ENCODE measurements at places on chromosomes 4 and X. TPM values are rescaled to one million over a fixed set of nuclear protein-coding genes. Genes with fewer than 3 reads are reported as not detected.

EGFL6 gene
- not detected for total RNA-seq

TGIF2LX gene
- total RNA-seq, result 0.98 TPM

HSPA4L gene
- total RNA-seq, result 13.1 TPM

POLN gene
- total RNA-seq, result 0.24 TPM

SPANXA1 gene
- 2.1 TPM for total RNA-seq

AR gene
- total RNA-seq, result 3.6 TPM

RHOH gene
- total RNA-seq, result not detected

MGAT4D gene
- total RNA-seq, result not detected

SMARCA1 gene
- total RNA-seq, result 26.3 TPM

AKAP4 gene
- not detected for total RNA-seq

TSPAN7 gene
- 1.1 TPM for total RNA-seq

DNA sequence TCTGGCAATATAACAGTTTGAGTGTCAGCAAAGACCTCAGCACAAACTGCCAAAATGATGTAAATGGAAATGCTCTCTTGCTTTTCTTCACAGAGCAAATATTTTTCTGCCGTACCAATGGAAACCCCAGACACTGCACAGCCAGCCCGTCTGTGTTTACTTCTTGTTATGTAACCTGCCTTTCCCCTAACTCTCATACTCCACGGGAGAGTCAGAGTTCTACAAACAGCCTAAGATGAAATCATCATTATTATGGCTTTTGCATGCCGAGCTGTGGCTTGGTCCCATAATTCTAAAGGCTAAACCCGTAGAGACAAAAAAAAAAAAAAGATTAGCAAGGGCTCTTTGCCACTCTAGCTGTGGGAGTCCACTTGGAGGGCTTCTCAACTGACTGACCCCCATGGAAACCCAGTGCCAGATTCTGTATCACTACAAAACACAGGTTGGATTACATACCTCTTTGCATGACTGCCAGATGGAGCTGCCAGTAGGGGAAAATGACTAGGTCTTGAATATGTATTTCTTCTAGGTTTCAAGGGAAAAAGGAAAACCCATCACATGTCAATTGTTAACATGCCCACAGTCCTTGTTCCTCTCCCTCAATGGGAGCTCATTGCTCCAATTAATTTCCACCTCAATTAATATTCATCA, 197.2 kb upstream of the CNKSR2 start:
- no peak for DNase-seq

DNA sequence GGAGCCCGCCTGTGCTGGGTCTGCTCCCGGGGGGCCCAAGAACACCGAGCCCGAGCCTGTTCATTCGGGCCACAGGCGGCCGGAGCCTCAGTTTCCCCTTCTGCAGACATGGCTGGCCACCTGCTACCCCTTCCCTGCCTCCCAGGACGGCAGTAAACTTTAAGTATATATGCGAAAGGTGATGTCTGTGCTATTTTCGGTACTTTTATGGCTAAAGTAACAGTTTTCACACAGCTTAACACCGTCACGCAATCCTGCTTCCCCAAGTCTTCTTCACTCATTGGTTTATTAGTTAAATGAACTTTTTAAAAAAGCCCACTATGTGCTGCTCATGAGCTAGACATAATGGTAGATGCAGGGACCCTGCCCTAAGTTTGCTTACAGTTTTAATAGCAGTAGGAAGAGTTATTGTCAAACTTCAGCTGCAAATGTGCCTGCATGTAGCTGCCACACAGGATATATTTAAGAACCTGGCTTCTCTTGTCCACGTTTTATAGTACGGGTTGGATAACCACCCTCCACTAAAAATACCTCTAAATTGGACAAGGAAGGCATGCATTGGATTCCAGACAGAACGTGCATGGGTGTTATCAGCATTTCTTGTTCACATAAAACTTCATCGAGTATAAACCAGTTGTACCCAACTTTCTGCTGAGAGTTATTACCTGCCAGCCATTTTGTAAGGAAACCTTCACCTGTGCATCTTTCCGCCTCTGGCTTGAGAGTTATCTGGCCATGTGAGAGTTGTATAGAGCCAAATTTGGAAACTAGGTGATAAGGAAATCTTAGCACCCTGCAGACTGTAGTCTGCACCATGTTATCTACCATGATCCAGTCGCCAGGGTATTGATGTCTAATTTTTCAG, 741 bp downstream of the ANAPC4 start:
- peak; percentile 1 for DNase-seq

GRCh38 chr4:179095585-179096221, 1653.5 kb upstream of the AGA start:
- DNase-seq, result peak; percentile 49

DNA sequence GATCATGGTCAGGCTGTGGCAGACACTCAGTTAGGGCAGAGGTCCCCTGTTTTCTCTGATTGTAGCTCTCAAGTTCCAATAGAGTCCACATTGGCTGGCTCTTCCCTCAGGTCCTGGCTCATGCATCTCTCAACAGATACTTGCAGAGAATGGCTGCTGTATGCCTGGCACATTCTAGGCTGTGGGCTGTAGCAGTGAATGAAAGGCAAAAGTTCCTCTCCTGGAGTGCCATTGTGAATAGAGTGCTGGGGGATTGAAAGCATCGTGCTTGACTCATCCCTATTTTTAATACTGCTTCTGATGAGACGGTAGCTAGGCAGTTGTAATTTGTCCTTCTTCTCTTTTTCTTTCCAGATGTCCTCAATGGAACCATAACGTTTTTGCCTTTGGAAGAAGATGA, 5.5 kb downstream of the TRMT44 start:
- DNase-seq, result no peak

DNA sequence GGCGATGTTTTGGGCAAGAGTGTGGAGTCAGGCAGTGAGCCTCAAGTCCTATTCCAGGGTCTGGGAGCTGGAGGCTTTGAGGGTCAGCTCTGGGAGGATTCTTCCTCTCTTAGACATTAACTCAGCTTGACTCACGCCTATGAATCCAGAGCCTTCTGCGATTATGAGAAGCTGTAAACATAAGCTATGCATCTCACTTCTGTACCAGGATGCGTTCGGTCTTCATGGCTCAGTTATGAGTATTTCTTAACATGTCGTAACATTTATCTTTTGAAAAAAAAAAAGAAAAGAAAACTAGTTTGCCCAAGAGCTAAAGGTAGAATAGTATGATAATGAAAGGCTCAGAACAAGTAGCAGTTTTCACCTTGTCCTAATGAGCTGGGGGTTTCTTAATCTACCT, 4.6 kb downstream of the SHROOM2 start:
- DNase-seq, result no peak

GRCh38 chr4:2804973-2805501, 12.2 kb downstream of the SH3BP2 start:
- no peak for DNase-seq

DNA sequence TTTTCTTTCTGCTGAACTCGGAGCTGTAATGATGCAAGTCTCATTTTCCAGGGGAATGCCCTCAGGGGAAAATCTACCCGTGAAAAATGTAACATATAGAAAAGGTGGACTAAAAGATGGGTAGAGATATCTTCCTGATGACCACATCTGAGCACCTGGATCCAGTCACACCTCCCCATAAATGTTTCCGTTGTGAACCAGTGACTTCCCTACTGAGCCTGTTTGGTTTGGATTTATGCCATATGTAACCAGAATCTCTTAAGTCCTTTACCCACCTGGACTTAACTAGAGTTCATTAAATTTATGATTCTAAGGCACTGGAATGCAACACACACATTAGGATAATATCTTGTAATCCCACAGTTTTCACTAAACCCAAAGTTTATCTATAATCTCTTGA, 171.1 kb downstream of the ZNF330 start:
- DNase-seq, result peak; percentile 46

DNA sequence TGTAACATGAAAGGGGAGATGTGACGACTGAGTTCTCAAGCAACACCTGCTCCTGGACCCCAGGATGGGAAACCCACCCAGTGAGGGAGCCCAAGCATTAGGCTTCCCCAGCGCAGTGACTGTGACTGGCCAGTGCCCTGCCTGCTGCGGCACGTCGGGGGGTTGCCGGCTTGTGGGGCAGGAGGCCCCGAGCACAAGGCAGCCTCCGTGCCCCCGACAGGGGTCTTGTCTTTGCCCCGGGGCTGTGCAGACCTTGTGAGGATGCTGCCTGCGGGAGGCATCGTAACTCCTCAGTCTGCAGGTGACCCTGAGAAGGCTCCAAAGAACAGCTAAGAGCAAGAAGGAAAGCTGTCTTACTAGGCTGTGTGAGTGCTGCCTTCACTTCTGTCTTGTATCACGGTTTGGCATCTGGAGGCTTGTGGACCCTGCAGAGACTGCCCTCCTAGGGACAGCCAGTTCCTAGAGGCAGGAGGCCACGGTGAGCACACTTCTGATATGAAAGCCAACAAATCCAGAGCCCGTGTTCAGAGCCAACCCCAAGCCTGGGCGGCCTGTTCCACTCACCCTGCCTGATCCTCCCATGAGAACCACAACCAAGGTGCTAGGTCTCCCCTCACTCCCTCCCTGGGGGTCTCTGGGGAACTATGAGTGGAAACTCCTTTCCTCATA, 47.7 kb downstream of the FGFRL1 start:
- no peak for DNase-seq

- no peak for DNase-seq
Observed at GRCh38 chr4:2695346-2696060, 60.6 kb downstream of the TNIP2 start.

DNA sequence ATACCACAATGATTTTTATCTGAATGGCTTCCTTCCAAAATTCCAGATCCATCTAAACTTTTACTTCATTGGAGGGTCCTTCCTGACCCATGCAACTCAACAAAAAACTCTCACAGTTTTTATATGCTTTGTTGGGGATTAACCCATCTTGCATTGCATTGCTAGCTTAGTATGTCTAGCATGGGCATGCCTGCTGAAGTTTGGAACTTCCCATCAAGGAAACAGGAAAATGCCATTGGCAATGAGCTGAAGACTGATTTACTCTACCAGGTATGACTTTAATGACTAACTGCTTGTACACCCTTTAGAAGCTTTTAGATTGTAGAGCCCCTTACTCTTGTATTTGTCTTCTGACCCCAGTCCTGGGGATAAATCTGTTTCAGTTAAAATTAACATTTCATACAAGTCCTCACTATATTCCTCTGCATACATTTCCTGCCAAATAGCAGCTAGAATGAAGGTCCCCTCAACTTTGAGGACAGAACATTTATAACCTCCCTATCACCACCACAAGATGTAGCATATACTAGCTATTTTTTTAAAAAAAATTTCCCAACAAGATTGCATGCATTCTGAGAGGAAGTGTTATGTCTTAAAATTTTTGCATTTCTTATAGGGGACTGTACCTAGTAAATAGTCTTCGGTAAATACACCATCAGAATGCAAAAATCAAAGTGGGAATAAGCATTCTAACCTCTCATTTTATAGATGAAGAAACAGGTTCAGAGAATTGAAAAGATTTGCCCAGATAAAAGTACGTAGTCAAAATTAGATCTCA, 52.5 kb upstream of the ATXN3L start:
- no peak for DNase-seq

- no peak for DNase-seq
Observed at GRCh38 chr4:101458914-101459313, 111.6 kb upstream of the PPP3CA start.

DNA sequence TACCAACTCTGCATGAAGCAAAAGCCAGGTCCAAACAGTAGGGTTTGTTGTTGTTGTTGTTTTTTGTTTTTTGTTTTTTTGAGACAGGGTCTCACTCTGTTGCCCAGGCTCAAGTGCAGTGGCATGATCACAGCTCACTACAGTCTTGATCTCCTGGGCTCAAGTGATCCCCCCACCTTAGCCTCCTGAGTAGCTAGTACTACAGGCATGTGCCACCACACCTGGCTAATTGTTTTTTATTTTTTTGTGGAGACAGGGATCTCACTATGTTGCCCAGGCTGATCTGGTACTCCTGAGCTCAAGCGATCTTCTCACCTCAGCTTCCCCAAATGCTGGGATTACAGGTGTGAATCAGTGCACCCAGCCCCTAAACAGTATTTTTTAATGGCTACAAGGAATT, 6.2 kb downstream of the S100P start:
- DNase-seq, result no peak

DNA sequence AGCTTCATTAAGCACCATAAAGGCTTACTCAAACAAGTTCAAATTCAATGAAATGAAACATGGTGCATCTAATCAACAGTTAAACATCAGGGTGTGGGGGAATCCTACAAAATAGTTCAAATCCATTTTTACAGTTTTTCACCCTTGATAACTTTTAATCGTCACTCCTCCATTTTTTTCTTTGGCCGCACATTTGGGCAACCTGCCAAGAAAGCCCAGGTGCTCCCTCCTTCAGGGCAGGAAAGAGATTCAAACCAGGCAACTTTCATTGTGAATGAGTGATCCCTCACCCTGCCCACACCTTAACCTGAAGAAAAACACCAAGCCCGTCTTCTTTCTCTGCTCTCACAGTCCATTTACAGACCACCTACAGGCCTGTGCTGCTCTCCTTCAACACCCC, 24.9 kb downstream of the TRIM61 start:
- DNase-seq, result no peak

- no peak for DNase-seq
Observed at GRCh38 chr4:70099206-70099605, 49.0 kb downstream of the HTN1 start.

GRCh38 chr4:55865228-55865806, 11.9 kb downstream of the EXOC1 start:
- DNase-seq, result peak; percentile 20

DNA sequence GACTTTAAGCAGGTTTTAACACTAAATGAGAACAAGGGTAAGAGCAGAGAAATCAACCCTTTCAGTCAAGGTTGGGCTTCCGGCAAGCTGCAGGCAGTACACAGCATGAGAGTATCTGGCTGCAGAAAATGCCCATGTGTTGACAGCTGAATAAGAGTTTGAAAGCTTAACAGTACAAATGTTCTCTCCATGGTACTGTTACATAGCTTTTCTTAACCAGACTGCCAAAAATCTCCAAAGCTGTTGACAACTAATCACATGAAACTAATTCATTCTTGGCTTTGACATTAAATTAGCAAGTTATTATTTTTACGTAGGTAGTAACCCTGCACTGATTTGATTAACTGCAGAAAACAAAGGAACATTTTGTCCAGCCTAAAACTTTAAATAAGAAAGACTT, 153.5 kb downstream of the SLC10A7 start:
- DNase-seq, result no peak
